Epithelial cell of proximal tubule (primary cell): ENCODE measurements at places on chromosomes 7 and 10.

- DNase-seq = no peak
These were observed 40.6 kb upstream of the SRGN start for GRCh38 chr10:69047111-69047832.

DNA sequence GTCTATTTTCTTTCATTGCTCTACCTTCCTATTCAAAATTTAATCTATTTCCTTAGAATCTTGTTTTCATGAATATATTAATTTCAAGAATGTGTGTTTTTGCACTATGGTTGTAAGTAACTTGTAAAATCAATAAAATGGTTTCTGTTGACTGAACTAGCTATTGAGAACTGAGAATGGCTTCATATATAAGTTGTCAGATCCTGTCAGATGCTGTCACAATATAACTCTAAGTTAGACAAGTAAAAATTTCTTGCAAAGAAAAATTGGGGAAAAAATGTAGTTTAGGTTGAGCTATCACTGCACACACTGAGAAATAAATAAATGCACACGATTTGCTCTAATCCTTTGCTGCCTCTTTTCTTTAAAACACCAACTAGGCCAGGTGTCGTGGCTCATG is 89.8 kb downstream of the RAB11FIP2 start:
- DNase-seq = no peak

GRCh38 chr7:18902892-18903291 is 214.5 kb downstream of the TWIST1 start:
- no peak for DNase-seq

DNA sequence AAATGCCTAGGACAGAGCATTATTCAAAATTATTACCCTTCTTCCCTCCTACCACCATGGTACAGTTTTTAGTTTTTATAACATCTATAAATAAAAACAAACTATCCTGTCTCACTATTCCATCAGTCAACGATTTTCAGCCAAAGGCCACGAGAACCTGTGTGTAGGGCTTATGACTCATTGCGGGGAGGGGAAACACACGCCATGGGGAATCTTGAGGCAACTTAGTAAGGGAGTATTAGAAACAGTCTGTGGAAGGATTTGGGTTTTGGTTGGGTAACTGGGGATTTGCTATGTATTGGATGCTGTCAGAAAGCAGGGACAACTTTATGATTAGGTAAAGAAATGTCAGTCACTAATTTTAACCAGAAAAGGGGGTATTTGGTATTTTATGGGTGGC is 14.7 kb downstream of the GPR141 start:
- DNase-seq = no peak

GRCh38 chr7:100802951-100803350 is 24.4 kb downstream of the EPHB4 start:
- DNase-seq = no peak

DNA sequence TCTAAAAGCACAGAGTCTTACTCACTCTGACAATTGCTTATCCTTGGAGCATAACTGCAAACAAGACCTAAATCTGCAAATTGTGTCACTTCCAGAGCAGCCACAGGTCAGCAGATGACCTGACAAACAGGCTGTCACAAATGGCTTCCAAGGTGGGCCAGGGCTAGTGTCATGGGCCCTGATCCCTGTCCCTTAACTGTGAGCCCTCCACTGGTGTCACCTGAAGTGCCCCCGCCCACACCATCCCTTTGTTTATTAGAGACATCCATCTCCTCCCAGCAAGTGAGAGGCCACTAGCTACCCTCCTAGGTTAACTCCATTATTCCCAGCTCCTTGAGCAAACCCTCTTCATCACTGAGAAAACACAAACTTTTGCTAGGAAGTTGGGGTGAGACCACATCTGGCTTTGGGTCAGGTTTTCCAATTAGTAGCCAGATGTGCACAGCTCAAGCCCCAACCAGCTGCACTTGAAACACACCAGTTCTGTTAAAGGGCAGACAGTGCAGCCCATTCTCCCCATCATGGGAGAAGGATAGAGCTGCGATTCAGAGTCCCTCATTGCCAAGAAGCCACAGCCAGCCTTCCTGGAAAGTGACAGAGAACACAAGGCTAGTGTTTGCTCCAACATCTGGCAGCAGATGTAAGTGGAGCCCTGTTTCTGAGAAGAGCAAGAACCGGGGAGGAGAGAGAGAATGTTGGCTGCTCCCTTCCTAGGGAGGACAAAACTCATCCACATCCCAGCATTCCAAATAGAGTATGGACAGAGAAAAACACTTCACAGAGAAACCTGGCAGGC is 75.7 kb upstream of the NANOS1 start:
- DNase-seq = no peak

DNA sequence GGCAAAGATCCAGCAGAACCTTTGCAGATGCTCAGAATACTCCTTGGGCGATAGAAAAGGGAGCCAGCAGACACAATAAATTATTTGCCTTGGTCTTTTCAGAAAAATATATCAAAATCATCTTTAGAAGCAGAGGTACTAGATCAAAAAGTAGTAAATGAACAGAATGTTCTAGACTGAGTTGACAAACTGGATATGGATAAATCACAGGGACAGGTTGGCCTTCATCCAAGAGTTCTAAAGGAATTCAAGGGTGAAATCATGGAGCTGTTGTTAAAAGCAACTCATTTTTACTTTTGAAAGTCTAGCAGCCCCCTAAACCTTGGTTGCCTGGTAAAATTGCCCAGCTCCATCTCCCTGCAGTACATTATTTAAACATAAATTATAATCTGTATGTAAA is 99.1 kb downstream of the PLCE1 start:
- no peak for DNase-seq

DNA sequence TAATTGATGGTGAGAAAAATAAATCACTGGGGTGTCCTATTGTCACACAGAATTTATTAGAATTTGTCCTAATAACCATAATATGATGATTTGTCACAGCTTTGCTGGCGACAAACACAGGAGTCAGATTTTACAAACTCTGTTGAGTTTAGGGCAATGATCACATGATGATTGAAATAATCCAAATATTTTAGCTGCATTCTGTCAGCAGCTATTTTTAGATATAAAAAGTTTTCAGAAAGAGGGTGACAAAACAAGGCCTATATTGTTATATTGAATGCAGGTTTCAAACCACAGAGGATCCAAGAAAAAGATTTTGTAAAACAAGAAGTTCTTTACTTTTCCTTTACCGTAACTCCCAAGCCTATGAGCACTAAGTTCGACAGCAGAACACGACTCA is 178.8 kb downstream of the ADAM12 start:
- no peak for DNase-seq

GRCh38 chr10:95125582-95125981 is 56.3 kb upstream of the CYP2C8 start:
- no peak for DNase-seq

DNA sequence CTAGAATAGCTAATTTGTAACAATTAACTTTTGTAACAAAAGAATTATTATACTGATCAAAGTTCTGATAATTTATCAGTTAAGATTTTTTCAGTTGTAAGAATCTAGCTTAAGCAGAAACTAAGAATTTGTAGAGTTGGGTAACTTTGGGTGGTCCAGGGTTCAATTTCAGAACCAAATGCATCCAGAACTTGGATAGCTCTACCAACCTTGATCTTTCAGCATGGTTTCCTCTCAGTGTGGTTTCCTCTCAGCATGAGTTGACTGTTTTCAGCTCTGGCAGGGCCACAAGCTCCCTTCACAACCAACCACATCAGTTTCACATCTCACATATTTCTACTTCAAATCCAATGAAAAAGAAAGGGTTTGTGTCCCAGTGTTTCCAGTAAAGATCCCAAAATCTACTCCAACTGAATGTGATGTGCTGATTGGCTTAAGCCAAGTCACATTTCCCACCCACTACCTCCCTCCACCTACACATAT is 3.3 kb upstream of the FAS start:
- no peak for DNase-seq

GRCh38 chr10:122021379-122021778 is 32.4 kb downstream of the TACC2 start:
- no peak for DNase-seq

GRCh38 chr7:44461387-44461786 is 29.1 kb downstream of the NUDCD3 start:
- no peak for DNase-seq

DNA sequence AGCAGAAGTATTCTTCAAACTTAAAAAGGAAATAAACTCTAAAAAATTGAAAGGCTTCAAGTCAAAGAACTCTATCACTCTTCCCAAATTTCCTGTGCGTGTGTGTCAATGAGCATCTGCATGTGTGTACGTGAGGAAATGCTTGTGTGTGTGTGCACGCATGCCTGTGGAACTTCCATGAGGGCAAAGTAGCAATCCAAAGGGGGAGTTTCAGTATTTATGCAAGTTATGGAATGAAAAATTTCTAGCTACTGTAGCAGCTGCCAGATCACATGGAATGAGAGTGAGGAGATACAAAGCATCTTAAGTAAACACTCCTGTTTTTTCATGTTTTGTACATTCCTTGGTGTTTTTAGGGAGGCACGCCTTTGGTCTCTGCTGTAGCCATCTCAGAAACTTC is 152.6 kb downstream of the RAPGEF5 start:
- DNase-seq = no peak

GRCh38 chr7:11208883-11209465 is 235.3 kb downstream of the PHF14 start:
- no peak for DNase-seq

- DNase-seq = no peak
These were observed 62.1 kb upstream of the DNAAF5 start for GRCh38 chr7:664402-664775.

DNA sequence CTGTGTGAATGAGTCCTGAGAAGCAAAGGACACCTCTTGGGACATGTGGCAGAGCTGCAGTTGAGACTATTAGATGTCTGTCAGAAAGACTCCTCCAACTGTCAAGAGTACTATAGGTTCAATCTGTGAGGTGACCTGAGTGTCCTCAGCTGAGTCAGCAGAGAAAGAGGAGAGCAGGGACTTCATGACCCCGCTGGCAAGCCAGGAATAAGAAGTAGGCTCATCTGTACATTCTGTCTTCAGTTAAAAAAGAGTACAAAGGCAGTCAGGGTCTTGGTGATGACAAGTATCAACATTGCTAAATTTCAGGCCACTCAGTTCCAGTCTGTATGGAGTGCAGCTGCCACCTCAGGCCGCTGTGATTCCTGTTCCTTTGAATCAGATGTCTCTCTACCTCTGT is 25.1 kb downstream of the HECTD2 start:
- no peak for DNase-seq

GRCh38 chr10:6796231-6796630 is 216.2 kb upstream of the PRKCQ start:
- DNase-seq = no peak

GRCh38 chr7:111844904-111845671 is 282.8 kb upstream of the IMMP2L start:
- DNase-seq = no peak

- DNase-seq = no peak
These were observed 279.8 kb downstream of the CAMK1D start for GRCh38 chr10:12628964-12629766.

DNA sequence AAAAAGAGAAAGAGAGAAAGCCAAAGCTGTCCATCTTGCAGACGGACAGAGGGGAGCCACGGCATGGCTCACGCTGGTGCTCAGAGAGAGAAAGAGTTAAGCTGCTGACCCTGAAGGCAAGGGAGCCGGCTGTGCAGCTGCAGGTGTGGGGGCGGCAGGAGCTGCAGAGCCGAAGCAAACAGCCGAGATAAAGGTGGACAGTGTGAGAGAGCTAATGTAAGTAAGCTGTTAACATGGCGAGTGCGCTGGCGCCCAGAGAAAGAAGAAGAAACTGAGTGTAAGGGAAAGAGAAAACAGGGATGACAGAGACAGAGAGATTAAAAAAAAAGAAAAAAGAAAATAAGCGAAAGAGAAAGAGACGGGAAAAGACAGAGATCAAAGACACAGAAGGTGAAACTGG is 18.2 kb downstream of the COL17A1 start:
- DNase-seq = no peak

DNA sequence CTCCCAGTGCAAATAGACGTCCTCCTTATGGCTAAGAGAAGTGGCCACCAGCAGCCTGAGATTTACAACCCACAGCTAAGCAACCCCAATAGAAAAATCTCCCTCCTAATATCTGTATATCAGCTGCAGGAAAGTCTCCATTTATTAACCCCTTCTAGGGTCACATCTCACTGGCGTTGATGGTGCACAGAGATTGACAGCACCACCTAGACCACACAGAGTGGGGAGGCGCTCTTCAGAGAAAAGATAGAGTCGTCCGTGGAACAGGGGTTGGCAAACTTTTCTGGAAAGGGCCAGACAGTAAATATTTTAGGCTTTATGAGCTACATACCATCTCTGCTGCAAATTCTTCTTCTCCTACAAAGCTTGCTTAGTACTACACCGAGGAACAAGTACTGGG is 60.0 kb downstream of the NAMPT start:
- DNase-seq = no peak

DNA sequence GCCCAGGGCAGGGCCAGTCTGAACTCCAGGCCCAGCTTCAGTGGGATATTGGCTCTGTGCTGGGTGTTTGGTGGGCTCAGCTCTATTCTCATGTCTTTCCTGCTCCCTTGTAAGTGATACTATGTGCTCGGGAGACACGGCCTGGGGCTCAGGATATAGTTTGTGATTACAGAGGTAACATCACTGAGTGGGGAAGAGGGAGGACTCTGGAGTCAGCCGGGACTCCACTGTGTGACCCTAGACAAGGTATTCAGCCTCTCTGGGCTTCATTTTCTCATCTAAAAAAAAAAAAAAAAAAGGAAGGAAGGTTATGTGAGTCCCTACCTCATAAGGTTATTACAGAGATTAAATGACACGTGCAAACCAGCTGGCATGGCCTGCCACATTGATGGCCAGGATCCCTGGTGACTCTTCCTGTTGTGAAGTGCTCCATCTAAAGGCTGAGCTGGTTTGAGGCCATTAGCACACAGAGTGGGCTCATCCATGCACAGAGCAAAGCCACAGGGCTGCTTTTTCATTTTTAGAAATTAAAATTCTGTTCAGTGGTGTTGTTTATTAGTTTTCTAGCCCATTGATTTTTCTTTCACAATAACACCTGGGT is 15.7 kb downstream of the SLC13A4 start:
- DNase-seq = no peak

GRCh38 chr10:89296220-89296648 is 5.6 kb upstream of the IFIT2 start:
- no peak for DNase-seq

GRCh38 chr7:137120690-137121089 is 222.8 kb downstream of the PTN start:
- DNase-seq = no peak

- DNase-seq = no peak
These were observed 11.8 kb downstream of the WDFY4 start for GRCh38 chr10:48696535-48696873.

DNA sequence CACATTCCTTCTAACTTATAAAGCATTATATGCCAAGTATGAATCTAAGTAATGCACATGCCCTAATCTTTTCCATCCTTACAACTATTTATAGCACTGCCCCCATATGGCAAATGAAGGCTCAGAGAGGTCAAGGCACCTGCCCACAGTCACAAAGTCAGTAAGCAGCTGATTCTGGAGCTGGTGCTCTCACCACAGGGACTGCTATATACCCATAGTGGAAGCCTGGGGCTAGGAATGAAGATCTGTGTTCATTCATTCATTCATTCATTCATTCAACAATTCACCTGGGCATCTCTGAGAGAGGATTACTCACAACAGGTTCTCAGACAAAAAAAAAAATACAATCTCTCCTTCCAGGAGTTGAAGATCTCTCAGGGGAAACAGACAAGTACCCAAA is 213.4 kb downstream of the KCNMA1 start:
- DNase-seq = no peak
